ENCODE measurements at places on chromosomes 5 and 9.

GRCh38 chr5:109156885-109157284, 252.9 kb downstream of the PJA2 start:
- DNase-seq, result no peak

GRCh38 chr5:97657239-97657638, 474.2 kb upstream of the RIOK2 start:
- no peak for DNase-seq

GRCh38 chr5:61178702-61179101, 16.4 kb upstream of the SMIM15 start:
- DNase-seq, result no peak

- DNase-seq, result no peak
Measured at GRCh38 chr5:142856269-142856782, 86.1 kb downstream of the ARHGAP26 start.

- no peak for DNase-seq
Measured at GRCh38 chr9:11871852-11872251, 821.3 kb upstream of the TYRP1 start.

- no peak for DNase-seq
Measured at GRCh38 chr9:34954225-34954624, 3.9 kb upstream of the PHF24 start.

DNA sequence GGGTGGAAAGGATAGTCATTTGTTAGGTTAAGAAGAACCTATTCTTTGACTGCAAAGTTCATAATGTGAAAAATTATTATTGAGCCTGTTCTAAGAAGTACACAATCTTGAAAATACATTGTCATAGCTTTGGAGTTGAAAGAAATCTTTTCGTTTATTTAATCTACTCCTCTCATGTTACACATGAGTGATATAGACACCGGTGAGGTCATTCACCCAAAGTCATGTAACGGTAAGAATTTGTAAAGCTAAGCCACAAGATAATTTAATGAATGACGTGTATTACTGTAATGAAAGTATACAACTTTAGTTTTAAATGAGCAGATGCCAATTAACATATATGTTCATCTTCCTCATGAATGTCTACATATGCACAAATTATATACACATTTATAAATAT, 284.1 kb upstream of the PDE4D start:
- DNase-seq, result no peak

- peak; percentile 73 for DNase-seq
Measured at GRCh38 chr5:24232929-24233498, 411.8 kb downstream of the CDH10 start.

- peak; percentile 80 for DNase-seq
Measured at GRCh38 chr5:58460002-58460731, at the start of gene PLK2. Gene PLK2, minus strand, starts transcription at chr5:58460086. Its CDS starts 127 bp downstream, at chr5:58459959.

- DNase-seq, result no peak
Measured at GRCh38 chr9:25212361-25212760, 465.9 kb downstream of the TUSC1 start.

- no peak for DNase-seq
Measured at GRCh38 chr5:477247-477646, 34.3 kb downstream of the EXOC3 start.

DNA sequence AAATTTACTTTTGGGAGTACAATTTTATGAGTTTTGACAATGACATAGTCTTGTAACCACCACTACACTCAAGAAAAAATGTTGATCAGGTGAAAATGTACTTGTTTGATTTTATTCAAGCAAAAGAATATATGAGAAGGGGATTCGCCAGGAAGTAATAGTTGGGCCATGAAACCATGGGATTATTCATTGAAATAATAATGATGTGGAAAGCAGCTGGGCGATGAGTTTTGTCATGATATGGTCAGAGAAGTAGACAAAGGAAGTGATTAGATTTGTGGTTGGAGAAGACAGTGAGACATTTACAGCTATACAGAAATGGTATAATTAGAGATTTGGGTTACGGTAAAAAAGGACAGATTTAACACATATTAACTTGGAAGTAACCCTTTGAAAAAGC, 11.2 kb downstream of the HMGCR start:
- DNase-seq, result no peak

DNA sequence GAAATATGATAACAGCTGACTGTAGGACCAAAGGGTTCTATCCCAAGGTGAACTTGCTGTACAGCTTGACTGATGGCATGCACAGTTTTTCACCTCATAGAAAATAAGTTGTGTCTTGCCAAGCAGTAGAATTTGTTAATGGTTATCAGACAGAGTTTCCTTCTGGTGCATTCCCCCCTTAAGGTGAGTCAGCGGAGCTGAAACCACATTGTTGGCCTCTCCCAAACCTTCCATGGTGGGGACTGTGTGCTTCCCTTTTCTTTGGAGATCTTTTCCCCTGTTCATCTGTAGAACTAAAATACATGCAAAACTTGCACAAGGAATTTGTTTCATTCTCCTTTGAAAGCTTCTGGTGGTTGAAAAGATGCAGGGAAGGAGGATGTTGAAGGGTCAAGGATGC, 179.8 kb downstream of the FGF1 start:
- DNase-seq, result no peak

DNA sequence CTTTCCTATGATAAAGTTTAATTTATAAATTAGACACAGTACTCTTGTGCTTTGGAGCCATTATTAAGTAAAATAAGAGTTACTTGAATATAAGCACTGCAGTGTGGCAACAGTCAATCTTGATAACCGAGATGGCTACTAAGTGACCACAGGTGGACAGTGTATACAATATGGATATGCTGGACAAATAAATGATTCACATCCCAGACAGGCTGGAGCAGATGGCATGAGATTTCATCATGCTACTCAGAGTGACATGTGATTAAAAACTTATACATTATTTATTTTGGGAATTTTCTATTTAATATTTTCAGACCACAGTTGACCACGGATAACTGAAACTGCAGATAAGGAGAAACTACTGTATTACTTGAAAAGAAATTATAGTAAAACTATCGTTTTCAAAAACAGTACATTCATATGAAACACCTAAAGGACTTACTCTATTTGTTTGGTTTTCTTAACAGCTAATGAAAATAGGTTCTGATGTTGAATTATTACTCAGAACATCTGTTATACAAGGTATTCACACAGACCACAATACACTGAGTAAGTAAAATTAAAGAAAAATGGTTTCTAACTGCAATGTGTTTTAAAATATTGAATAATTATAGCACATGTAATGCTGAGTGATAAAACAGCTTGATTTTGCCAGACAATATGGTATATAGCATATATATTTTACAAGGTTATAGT, 16.0 kb downstream of the LYRM7 start:
- no peak for DNase-seq

GRCh38 chr5:178774866-178775539, 44.5 kb upstream of the ZNF354A start:
- no peak for DNase-seq

- DNase-seq, result no peak
Measured at GRCh38 chr9:20570756-20571155, 51.5 kb downstream of the MLLT3 start.

DNA sequence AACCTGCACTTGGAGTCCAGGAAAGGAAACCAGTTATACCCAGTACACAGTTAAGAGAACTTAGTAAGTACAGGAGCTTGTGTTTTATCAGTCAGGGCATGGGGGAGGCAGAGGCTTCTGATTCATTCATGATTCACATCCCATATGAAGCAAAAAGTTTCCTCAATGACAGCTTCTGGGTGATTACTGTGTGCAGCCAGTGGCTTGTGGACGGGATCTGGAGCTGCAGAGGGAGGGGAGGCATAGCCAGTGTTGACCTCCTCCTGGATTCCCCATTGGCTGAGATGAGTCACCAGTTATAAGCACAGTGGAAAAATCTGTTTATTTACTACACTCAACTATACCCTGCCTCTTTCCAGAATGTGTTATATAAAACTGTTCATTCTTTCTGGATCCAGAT, 17.7 kb downstream of the IL31RA start:
- no peak for DNase-seq

DNA sequence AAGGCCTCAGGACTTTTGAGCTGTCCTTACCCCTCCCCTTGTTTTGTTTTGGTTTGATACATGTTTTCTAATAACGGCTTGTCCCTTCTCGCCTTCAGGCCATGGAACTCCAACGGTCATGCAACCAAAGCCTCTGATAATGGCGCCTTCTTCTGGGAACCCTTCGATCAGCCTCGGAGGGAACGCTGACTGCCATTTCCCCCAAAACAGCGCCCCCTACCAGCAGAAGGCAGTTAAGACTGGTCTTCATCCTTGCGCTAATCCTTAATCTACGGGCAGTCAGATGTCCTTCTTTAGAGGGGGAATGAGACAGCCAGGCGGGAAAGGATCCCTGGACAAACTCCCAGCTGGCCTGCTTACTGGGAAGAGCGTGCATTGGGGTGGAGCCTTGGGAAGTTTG, 276.6 kb downstream of the ICE1 start:
- DNase-seq, result no peak

DNA sequence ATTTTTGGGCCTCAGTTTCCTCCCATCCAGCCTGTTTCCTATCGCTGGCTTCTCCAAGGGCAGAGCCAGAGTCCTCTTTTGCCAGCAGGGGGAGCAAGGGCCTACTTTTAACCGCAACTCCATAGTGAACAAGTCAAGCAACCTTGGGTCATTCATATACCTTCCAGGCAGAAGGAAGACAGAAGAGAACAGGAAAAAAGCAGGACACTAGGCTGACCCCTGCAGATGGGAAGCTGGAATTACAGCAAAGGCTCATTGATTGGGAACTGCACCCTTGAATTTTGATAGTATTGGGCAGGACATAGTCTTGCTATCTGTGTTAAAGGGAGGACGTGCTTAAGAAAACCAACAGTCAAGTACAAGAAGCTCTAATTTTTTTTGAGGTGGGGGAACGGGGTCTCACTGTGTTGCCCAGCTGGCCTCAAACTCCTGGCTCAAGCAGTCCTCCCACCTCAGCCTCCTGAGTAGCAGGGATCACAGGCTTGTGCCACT, 30.1 kb downstream of the QRFP start:
- peak; percentile 91 for DNase-seq

- no peak for DNase-seq
Measured at GRCh38 chr9:82675605-82676004, 387.3 kb downstream of the RASEF start.

- DNase-seq, result no peak
Measured at GRCh38 chr5:42993516-42994245, 46.4 kb downstream of the ANXA2R start.

DNA sequence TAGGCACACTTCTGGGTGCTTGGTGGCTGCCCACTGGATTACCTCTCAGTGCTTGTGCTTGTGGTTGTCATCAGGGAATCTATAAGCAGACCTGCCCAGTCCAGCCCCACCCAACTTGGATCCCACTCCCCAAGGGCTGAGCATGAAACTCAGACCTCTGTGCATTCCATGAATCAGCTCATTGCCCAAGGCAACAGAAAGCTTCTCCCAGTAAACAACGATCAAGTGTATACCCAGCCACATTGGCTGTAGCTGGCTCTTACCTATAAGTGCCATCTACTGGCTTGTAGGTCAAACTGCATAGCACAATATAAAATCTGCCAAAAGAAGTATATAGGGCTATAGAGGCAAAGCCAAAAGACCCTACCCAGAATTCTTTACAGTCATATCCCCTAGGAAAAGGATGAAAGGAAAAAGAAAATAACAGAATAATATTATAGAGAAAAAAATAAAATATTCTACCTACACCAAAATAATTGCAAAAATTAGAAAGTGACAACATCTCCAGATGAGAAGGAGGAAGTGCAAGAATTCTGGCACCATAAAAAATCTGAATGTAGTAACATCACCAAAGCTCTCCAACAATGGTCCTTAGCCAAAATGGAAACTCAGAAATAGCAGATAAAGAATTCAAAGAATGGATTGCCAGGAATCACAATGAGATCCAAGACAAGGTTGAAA, 321.0 kb upstream of the TRPC7 start:
- DNase-seq, result peak; percentile 10

DNA sequence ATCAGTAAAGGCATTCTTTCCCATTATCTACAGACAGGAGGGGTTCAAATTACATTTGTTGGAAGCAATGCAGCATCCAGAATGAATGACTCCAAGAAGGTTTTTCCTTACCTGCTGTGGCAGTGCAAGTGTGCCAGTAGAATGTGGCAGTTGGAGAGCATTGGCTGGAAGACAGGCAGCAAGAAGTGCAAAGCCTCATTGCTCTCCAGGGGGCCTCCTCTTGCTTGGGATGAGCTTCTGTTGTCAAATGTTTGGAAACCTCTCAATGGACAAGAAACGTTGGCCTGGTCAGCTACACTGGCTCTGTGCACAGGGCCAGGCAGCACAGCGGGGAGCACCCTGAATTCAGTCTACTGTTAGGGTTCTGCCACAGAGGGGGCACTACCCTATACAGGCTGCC, 226.6 kb downstream of the ADCY2 start:
- peak; percentile 55 for DNase-seq

DNA sequence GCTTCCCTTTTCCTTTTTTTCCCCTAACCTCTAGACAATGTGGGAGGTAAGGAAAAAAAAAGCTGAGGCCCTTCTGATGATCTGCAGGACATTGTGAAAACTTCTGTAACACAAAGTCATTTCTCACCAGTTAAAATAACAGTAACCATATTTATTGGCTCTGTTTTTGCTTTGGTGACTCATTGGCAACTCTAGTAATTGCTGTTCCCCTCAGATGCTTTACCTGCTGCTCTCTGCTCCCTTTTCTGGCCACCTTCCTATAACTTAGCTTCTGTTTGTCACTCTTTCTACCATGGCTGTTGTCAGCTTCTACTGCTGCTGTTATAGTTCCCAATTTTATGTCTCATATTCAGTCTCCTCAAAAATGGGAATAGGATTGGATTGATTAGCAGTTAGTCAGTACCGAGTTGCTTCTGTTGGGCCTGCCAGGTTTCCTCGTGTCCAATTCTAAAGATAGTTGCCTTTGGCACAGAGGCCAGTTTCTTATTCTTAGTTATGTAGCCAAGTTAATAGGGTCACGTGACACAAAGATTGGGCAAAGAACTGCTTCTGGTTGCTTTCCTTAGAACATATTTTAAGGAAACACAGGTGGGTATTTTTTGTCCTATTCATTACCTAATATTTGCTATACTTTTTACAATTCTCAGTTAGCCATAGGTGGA, 16.8 kb downstream of the SCAMP1 start:
- DNase-seq, result peak; percentile 39

GRCh38 chr5:132074091-132074771, 642 bp downstream of the CSF2 start:
- DNase-seq, result no peak

- DNase-seq, result no peak
Measured at GRCh38 chr5:74275171-74275992, 365.1 kb downstream of the ENC1 start.

DNA sequence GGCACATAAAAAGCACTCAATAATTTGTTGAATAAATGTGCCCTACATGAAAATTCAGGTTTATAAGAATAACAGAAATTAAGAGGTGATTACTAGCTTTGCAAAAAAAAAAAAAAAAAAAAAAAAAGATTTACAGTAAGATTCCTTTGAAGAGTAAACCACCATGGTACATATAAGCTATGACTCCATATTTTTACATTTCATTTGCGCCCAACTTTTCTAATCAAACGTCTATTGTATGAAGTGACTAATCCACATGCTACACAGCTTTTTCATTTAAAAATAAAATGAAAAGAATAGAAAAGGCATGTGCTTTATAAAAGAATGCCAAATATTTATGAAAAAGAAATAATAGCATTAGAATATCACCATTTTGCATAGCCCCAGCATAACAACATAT, at the start of gene PLAC8L1:
TSS of gene PLAC8L1 (minus strand) at position 101 of the 400 bp plus-strand sequence. CDS start 1,266 bp downstream, outside the sequence.
- DNase-seq, result no peak

- DNase-seq, result no peak
Measured at GRCh38 chr9:132886334-132886725, 7.6 kb downstream of the SPACA9 start.

- DNase-seq, result no peak
Measured at GRCh38 chr5:148454576-148454975, 70.8 kb downstream of the FBXO38 start.

GRCh38 chr9:36100532-36100931, 36.0 kb upstream of the GLIPR2 start:
- DNase-seq, result no peak

- no peak for DNase-seq
Measured at GRCh38 chr5:31107091-31107518, 86.4 kb upstream of the CDH6 start.
